ENCODE measurements at places on chromosomes 6 and 20.

GRCh38 chr6:85459224-85459901 lies 9.5 kb downstream of the NT5E start:
- DNase-seq: peak; percentile 95

GRCh38 chr6:117326396-117326795 lies 61.0 kb downstream of the VGLL2 start:
- DNase-seq: no peak

DNA sequence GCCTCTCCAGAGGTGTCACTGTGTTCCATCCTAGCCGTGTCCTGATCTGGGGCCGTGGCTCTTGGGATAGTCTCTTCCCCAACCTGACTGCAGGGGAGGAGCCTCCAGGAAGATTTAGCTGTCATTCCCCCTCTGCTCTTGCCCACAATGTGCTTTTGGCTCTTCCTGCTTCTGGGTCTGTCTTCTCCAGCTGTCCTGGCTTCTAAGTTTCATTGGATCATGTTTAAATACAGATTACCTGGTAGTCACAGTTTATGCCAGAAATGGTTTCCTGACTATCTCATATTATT lies 139.1 kb downstream of the ZDHHC14 start:
- no peak for DNase-seq

DNA sequence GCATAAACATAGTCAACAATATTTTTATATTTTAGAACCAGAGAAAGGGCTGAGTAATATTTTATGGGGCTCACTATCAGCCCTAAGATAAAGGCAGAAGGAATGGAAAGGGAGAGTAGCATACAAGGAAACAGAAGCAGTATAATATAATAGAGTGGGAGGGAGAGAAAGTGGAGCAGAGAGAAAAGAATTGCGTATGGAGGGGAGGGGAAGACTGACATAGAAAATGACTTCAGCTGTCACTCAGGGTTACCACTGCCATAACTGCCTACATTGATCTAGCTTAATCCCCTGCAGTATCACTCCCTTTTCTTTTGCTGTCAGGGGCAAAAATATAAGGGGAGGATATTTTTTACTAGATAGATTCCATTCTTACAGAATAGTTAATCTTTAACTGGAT lies 1133.5 kb upstream of the MAP3K7 start:
- DNase-seq: no peak

- no peak for DNase-seq
Observed at GRCh38 chr6:54778731-54779130, 67.8 kb upstream of the FAM83B start.
